ENCODE measurements at places on chromosomes 3 and 15. TPM values are rescaled to one million over a fixed set of nuclear protein-coding genes. Genes with fewer than 3 reads are reported as not detected.
A peak's percentile ranks its signal among the peaks of the same experiment; 100 is the strongest.

DNA sequence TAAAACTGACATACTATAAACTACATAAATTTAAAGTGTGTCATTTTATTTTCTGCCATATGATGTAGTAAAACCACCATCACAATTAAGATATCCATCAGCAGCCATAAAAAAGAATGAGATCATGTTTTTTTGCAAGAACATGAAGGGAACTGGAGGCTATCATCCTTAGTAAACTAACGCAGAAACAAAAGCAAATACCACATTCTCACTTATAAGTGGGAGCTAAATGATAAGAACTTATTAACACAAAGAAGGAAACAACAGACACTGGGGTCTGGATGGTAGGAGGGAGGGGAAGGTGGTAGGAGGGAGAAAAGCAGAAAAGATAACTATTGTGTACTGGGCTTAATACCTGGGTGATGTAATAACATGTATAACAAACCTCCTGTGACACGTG, 24.6 kb downstream of the CCDC14 start:
- no peak for DNase-seq

GRCh38 chr15:100043692-100044091, 298.1 kb downstream of the ADAMTS17 start:
- peak; percentile 10 for DNase-seq

DNA sequence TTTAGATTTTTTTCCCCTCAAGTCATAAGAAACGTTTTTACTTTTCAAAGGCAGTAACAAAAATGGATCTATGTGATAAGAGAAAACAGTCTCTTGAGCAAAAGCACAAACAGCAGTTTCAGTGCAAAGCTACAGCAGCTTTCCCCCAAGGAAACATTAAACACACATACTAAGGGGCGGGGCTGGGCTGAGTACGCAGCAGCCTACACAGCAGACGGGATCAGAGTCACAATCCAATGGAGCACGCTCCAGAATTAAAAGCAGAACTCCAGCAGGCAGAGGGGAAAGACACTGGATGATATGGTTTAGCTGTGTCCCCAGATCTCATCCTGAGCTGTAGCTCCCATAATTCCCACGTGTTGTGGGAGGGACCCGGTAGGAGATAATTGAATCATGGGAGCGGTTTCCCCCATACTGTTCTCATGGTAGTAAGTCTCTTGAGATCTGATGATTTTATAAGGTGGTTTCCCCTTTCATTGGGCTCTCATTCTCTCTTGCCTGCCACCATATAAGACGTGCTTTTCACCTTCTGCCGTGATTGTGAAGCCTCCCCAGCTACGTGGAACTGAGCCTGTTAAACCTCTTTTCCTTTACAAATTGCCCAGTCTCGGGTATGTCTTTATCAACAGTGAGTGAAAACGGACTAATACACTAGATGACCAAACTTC, 116.2 kb upstream of the SLCO3A1 start:
- no peak for DNase-seq

DNA sequence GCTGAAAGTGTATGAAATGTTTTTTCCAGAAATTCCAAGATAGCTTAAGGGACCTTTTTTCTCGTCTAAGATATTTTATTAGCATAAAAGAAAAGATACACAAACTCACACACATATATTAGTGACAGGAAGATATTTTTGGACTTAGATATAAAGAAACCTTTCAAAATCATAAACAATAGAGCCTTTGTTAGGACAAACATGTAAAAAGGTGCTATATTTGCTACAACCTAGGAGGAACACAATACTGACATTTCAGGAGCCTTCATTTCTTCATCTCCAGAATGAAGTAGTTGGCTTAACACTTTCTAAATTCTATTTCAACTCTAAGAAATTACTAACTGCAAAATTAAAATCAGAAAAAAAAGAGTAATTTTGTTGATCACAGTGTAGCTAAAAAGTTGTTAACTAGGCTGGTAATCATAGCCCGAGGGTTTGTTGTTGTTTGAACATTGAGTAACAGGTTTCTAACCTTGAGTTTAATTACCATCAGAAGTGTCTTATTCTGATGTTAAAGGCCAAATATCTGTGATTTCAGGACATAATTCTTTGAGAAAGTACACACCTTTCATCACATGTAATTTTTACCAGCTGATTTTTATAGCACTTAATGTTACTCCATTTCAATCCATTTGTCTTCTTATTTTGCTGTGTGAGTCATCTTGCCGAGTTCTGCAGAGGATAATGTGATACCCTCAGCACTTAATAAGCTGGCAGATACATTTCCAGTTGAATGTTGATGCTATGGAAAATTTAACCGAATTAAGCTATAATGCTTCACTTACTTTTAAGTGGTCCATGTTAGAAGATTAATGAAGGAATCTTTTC, 97.3 kb downstream of the MBNL1 start:
- DNase-seq: peak; percentile 51

DNA sequence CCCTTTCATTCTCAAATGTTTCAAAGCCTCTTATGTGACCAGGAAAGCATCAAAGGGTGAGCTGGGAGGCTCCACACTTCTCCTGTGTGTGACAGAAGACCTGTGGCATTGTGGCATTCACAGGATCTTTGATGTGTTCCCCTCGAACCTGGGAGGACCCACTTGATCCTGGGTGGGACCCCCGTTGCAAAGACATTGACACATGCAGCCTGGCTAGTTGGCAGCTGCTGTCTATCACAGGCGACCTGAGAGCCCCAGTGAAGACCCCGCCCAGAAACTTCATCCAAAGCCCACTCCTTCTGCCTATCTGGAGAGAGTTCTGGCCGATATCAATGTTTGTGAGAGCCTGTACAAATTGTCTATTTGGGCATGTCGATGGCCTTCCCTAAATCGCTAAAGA, 140.4 kb upstream of the ATP2B2 start:
- no peak for DNase-seq

P2RY12 gene
- not detected for polyA plus RNA-seq
